ENCODE measurements at places on chromosomes 7 and 10.

- DNase-seq, result no peak
Observed at GRCh38 chr10:95741807-95742467, 14.0 kb upstream of the ENTPD1 start.

DNA sequence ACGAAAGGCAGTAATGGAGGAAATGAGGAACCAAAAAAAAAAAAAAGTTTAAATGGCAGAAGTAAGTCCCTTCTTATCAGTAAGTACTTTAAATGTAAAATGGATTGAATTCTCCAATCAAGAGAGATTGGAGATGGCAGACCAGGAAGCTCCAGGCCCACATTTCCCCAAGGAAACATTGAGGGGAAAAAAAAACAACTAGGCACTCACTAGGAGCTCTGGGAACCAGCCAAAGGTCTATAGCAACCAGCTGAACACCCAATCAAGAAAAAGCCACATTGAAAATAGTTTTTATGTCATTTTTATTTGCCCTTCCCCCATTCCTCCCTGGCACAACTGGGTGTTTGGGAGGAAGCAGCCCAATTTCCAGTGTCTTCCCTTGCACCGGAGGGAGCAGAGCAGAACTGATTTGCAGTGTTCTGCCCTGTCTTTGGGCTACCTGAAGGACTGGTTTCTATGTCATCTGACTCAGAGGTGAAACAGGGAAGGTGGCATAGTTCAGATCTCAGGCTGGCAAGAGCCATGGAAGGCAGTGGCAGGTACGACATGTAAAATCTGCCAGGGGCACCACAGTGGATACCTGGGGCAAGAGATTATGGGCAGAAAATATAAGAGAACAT is 121.9 kb downstream of the SMURF1 start:
- DNase-seq, result no peak

DNA sequence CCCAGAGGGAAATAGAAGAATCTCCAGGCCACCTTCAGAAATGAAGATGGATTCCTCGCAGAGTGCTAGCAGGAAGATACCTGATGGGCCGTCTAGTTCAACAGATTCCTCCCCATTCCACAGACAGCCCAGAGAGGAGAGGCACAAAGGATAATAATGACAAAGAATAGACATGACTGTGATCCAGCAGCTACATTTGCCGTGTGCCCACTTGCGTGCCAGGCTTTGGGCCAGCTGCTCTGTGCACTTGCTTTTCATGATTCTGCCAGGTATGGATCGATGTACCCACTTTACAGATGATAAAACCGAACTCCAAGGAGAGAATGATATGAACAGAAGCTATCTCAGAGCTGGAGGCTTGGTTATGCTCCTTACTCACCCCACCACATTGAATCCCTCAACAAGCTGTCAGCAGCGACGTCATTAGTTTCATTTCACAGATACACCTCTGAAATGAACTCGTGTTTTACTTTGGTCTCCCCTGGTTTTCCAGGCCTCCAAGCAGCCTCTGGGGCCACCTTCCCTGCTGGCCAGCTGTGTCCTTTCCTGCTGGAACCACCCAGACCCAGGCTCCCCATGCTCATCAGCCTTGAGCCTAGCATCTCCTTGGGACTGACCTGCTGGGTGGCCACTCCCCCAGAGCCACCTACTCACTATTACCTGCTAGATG is 11.9 kb upstream of the WDFY4 start:
- no peak for DNase-seq

- DNase-seq, result no peak
Observed at GRCh38 chr7:109930049-109930448, 1160.9 kb upstream of the LRRN3 start.

GRCh38 chr7:74228951-74229900 is 19.4 kb downstream of the LAT2 start:
- no peak for DNase-seq

GRCh38 chr7:72336632-72337389 is 75.3 kb downstream of the CALN1 start:
- no peak for DNase-seq

DNA sequence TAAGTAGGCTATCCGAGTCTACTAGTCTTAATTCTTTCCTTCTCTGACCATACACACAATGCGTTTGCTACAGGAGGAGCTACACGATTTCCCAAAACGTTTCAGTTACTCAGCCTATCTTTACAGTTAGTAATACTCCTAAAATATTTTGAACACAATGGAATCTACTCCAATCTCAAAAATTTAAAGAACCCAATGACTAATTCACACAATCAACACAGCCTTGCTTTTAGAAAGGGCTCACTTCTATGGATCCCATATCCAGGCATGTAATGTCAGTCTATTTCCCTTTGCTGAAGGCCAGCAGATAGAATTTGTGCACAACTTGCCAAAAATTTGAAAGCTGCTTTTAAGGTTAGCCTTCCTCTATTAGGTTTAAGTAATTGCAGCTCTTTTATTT is 107.2 kb downstream of the VPS41 start:
- DNase-seq, result no peak

DNA sequence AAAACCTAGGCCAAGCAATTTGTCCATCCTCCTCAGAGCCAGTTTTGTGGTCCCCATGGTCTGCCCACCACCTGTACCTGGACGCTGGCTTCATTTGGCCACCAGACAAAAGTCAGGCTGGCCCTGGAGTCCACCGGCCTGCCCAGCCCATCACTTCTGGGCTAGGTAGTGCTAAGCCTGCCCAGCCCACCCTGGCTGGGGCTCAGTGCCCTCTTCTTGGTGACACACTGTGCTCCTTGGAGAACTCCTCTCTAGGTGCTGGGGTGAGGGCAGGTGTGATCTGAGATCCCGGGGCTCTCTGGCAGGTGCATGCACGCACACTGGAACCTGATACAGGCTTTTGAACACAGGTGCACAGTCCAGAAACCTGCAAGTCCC is 1.1 kb downstream of the AIFM2 start:
- DNase-seq, result no peak

DNA sequence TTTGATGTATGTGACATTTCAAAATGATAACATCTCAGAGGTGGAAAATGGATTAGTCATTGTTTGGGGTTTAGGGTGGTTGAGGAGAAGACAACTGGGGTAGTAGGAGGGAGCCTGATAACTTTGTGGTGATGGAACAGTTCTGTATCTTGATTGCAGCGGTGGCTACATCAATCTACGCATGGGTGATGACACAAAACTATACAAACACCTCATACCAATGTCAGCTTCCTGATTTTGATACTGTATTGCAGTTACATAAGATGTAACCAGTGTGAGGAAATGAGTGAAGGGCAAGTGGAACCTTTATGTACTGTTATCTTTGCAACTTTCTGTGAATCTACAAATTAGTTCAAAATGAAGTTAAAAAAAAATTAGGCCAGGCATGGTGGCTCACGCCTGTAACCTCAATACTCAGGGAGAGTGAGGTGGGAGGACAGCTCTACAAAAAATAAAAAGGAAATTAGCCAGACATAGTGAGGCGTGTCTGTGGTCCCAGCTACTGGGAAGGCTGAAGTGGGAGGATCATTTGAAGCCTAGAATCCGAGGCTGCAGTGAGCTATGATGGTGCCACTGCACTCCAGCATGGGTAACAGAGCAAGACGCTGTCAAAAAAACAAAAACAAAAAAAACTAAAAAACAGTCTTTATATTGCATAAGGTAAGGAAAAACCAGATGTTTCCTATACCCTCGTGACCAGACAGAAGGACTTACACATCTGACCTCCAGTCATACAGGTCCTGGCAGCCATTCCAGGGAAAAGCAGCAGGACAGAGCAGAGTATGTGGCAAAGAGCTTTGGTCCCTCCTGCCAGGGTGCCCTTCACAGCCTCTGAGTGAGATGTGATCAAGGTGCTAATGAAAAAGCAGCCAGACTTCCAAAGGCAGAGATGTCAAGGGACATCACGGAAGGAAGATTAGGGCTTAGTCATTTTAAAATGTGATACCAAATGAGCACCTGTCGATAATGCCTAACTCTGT is 50.8 kb downstream of the CYTH3 start:
- peak; percentile 54 for DNase-seq

DNA sequence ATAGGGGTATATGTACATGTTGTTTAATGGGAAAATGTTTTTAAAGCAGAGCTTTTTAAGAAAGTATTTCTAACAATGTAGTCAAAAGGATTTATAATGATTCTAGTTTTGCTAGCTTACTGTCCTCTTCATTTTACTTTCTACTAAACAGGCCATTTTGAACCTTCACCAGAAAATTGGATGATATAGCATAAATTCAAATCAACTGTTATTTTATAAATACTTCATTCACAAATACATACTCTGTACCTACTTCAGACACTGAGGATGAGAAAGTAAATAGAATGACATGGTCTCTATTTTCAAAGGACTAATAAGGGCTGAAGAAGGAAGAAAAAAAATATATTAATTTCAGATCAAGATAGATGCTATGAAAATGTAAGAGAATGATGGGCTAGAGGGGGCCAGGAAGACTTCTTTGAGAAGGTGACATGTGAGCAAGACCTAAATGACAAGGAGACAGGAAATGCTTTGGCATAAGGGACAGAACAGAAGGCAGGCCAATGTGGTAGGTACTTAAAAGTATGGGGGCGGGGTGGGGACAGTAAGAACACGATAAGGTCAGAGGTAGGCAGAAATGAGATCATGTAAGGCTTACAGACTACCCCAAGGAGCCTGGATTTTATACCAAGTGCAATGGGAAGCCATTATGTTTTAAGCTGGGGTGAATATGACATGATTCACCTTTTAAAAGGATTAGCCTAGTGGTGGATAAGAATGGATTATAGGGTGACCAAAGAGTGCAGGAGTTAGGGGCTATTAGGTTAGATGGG is 5.2 kb downstream of the NAMPT start:
- peak; percentile 62 for DNase-seq

- peak; percentile 38 for DNase-seq
Observed at GRCh38 chr10:110209926-110210673, 2.7 kb downstream of the MXI1 start.

- DNase-seq, result no peak
Observed at GRCh38 chr10:79314761-79315601, 32.3 kb upstream of the PPIF start.

DNA sequence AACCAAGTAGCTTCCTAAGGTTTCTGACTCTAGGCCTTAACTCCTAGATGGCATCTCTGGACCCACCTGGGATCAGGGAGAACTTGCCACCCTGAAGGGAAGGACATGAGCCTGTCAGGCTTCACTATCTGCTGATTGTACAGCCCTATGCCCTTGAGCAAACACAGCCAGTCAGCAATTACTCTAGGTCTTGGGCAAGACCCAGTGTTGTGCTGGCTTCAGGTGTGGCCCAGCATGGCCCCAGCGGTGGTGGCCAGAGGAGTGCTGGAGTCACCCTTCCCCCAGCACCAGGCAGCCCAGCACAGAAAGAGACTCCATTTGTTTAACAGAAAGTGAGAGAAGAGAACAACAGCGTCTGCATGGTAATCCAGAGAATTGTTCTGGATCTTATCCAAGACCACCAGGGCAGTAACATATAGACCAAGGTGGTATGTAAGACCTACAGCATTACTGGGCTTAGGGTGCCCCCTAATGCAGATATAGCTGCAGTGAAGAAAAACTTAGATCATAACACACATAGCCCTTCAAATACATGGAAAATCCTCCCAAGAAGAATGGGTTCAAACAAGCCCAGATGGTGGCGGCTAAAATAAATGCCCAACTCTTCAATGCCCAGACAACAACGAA is 207.7 kb downstream of the MAGI2 start:
- no peak for DNase-seq

GRCh38 chr7:151393031-151393977 is 16.5 kb downstream of the WDR86 start:
- DNase-seq, result no peak

- no peak for DNase-seq
Observed at GRCh38 chr10:6564367-6564766, 15.7 kb downstream of the PRKCQ start.

DNA sequence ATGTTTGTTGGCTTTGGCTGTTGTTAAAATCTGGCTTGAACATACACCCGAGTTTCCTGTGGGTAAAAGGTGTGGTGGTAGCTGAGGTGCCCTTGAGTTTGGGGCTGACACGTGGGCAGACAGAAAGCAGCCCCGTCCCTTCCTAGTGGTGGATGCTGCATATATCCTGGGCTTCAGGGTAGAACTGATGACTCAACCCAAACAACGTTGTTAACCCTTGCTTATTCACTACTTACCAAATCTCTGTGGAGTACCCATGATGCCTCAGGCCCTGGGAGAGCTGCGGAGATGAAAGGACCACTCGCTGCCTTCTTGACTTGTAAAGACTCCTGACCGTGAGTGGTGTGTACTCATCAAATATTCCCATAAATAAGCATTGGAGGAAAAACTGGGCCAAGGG is 245.1 kb downstream of the RAB11FIP2 start:
- DNase-seq, result no peak

- no peak for DNase-seq
Observed at GRCh38 chr10:33661580-33662336, 327.3 kb upstream of the NRP1 start.

GRCh38 chr10:98446151-98446660 is 529 bp downstream of the HPS1 start:
- DNase-seq, result peak; percentile 25

Measured in stimulated activated CD4-positive, alpha-beta T cell treated with anti-CD3 and anti-CD28 coated beads, Interleukin-1b, Interleukin-23, amount 100 ng/mL, for 48 hours (primary cell).